ENCODE measurements at places on chromosomes 12 and 14.

GRCh38 chr14:79693935-79694334 lies 517.4 kb downstream of the DIO2 start:
- DNase-seq = no peak

- no peak for DNase-seq
Observed at GRCh38 chr12:31950492-31950891, 8.7 kb upstream of the RESF1 start.

DNA sequence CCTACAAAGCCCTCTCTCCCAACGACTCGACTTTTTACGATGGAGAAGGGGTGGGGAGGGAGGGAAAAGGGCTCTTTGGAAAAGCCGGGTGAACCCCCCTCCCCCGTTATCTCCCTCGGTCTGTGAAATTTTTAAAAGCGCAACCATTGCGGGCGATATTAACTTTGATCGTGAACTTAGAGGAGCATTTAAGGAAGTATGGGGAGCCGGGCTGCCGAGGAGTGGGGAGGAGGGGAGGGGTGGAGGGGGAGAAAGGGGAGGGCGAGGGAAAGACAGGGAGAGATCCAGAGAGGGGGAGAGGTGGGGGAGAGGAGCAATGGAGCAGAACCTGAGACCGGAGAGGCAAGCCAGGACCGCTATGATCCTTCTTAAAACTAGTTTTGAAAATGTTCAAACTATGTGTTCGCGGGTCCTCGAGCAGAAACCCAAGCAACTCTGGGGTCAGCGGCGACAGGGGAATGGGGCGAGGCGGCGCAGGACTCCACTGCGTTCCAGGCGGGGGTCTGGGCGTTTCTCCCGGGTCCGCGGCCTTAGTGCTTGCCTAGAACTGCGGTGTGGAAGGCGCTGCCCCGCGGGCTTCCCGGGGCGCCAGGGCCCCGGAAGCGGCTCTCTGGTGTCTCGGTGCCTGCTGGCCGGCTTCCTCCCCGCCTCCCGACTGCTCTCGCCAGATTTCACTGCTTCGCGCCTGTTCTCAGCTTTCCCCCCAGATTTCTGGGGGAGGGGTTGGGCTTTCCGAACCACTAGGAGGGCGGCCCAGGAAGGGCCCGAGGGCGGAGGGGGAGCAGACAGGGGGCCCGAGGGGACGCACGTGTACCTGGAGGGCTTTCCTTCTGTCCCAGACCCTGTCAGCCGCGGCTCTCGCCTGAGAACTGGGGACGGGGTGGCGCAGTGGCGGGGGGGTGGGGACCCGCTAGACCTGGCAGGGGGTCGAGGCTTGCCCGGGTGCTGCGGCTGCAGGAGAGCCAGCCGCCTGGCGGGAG lies at the start of gene HOTAIR:
HOTAIR (minus strand) TSS at position 871 of the 980 bp plus-strand sequence.
- DNase-seq = no peak

GRCh38 chr12:93079271-93079670 lies 150.2 kb upstream of the EEA1 start:
- no peak for DNase-seq

DNA sequence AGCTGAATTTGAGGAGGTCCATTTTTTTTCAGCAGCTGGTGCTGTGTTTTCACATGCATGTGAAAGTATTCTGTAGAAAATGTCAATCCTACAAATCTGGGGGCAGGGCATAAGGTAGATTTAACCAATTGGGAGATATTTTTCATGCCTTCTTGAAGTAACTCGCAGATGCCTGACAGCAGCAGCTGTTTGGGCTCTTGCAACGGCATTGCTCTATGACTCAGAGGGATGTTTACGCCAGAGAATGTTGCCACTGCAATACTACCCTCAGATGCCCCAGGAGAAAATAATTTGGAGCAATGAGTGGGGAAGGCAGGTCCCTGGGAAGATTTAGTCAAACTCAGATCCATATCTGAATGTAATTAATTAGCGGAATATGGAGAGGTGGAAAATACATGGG lies 42.5 kb upstream of the MYBPC1 start:
- DNase-seq = no peak

- no peak for DNase-seq
Observed at GRCh38 chr14:34211732-34212131, 250.3 kb downstream of the SPTSSA start.

- no peak for DNase-seq
Observed at GRCh38 chr12:71768900-71769299, 14.2 kb downstream of the RAB21 start.

DNA sequence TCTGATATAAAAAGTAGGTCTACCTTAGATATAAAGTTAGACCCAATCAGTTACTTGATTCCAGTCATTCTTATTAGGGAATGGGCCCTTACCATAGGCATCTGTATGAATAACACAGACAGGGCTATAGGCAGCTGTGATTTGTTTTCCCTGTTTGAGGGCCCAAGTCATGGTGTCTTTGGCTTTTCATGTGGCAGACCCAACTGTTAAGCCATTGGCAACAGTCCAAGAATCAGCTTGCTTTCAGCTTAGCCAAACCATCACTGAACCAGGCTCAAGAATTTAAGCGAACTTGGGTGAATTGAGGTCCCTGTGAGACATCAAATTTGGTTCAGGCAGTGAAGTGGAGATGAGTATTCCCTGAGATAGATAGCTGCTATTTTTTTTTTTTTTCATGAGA lies 111.2 kb downstream of the LRRIQ1 start:
- no peak for DNase-seq

- DNase-seq = no peak
Observed at GRCh38 chr14:103223818-103224352, 100.6 kb downstream of the TNFAIP2 start.

DNA sequence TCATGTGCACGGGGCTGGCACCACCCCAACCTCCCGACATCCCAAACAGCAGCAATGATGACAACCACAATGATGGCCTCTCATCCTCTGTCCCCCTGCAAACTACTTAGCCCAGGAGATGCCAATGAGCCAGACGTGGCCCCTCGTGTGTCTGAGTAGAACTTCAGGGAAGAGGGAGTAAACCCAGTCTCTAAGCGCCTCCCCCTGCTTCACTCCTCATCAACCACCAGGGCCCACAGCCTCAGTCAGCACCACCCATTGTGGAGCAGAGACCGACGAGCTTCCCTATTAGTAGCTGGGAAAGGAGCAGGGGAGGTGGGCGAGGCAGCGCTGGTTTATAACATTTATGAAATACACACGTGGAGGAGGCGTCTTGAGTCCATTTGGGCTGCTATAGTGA lies 182.7 kb upstream of the SFSWAP start:
- no peak for DNase-seq

GRCh38 chr14:89489761-89490437 lies 72.9 kb upstream of the FOXN3 start:
- DNase-seq = no peak

DNA sequence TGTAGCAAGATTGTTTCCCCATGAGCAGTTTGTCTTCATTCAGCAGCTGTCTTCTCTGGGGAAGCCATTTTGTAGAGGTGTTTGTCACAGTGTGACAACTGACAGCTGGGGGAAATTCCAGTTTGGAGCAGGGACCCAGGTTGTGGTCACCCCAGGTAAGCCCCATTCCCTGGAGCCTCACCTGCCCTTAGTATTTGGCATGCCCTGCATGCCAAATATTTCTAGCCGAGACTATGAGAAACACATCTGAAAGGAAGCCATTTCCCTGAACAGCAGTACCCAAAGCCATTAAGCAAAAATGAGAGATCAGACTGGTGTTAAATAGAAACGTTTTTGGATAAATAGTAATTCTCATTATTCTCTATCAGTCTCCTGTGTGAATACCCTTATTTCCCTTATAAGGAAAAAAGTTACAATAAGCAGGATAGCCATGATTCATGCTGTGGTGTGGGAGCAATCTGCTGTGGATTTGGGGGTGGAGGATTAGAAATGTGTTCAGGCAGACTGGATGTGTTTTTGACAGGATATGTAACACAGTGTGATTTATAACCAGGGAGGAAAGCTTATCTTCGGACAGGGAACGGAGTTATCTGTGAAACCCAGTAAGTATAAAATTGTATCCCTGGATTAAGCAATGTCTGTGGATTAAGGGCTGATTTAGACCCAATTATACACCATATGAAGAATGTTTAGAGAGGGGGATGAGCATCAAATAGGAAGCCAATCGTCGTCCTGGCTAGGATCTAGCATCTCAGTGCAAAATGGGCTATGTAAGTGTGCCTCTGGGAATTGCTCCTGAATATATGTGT lies 68.9 kb downstream of the DAD1 start:
- DNase-seq = no peak
